ENCODE measurements at places on chromosomes 3 and 15. TPM values are rescaled to one million over a fixed set of nuclear protein-coding genes. Genes with fewer than 3 reads are reported as not detected.

Gene PCSK6
- total RNA-seq, result 0.33 TPM

Gene LRRIQ4
- not detected for total RNA-seq

Gene NUP210
- total RNA-seq, result 2.4 TPM

Gene UCN2
- 2.9 TPM for total RNA-seq

Gene ST3GAL6
- 136 TPM for total RNA-seq

Gene LRRC34
- 10.2 TPM for total RNA-seq

Gene KNSTRN
- 105 TPM for total RNA-seq

Gene RBMS3
- 17.6 TPM for total RNA-seq

Gene DLL4
- 0.33 TPM for total RNA-seq

Data from melanocyte of skin (primary cell).